Activated effector memory CD4-positive, alpha-beta T cell treated with anti-CD3 and anti-CD28 coated beads, Interleukin-2, amount 50 U/mL, for 16 hours (primary cell): ENCODE measurements at places on chromosomes 3 and 15.

GRCh38 chr3:39272191-39272590 lies 7.6 kb downstream of the CX3CR1 start:
- no peak for DNase-seq

- DNase-seq = no peak
Measured at GRCh38 chr3:63353383-63353782, 75.3 kb downstream of the SYNPR start.

- no peak for DNase-seq
Measured at GRCh38 chr15:62455441-62455921, 290.4 kb upstream of the C2CD4B start.

DNA sequence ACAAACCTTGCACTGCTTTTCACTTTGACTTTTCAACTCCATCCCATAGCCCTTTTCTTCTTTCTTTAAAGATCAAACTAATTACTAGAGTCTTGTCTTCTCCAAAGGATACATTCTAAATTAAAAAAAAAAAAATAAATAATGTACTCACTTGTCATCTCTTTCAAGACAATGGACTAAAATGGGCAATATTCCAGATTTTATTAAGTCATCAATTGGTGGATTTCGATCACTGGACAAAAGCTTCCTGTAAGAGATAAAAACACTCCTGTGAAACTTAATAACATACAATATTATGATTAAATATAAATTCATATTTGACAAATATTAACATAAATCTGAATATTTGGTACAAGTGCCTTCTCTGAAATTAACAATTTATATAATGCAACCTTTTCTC lies 34.1 kb downstream of the KPNA4 start:
- DNase-seq = no peak

GRCh38 chr15:89090791-89091626 lies 2.8 kb downstream of the ABHD2 start:
- peak; percentile 81 for DNase-seq

DNA sequence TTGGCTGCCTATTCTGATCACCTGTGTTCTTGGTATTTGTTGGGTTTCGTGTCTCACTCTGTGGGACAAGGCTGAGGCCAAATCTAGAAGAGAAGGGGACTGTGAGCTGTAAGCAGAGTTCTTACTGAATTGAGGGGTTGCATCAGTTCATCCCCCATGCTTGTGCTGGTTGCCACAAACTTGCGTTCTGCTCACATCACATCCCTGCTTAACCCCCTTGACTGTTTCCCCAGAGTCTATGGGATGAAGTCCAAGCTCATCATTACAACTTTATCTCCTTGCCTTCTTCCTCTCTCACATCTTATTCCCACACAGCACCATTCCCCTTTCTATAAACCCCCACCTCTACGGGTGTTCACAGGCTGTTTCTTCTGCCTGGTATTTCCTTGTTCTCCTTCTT lies 143.8 kb upstream of the ABHD17C start:
- no peak for DNase-seq

DNA sequence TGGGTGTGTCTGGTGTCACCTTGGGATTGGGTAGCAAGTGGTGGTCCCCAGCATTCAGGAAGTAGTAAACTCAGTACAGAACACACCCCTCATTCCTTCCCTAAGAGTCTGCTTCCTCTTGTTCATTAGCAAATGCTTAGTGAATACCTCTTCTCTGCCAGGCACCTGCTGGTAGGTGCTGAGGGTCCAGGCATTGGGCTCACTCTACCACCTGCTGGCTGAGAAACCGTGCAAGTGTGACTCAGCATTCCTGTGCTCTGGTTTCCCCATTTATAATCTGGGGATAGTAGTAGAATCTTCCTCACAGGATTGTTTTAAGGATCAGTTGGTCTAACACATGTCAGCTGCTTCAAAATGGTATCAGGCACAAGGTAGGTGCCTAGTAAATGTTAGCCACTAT lies 4.8 kb downstream of the SHF start:
- DNase-seq = peak; percentile 55

- no peak for DNase-seq
Measured at GRCh38 chr15:95025924-95026728, 794.8 kb downstream of the MCTP2 start.

DNA sequence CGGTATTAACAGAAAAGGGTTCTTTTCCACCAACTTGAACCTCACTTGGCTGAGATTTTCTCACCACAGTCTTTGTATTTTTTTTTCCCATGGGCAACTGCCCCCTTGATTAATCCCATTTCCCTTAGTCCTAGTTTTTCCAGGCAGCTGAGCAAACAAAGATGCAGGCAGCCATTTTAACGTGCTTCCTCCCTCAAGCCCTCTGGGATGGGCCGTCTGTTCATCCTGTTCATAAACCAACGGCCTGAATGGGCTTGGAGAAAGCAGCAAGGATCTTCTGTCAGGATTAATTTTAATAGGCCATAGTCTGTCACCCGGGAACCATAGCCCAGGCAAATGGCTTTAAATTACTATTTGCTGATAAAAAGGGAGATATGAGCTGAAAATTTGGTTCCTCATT lies 10.4 kb upstream of the POLR2M start:
- DNase-seq = no peak

- DNase-seq = no peak
Measured at GRCh38 chr3:7682822-7683229, 818.8 kb upstream of the LMCD1 start.

GRCh38 chr3:194176274-194176991 lies 40.5 kb downstream of the HES1 start:
- no peak for DNase-seq

- no peak for DNase-seq
Measured at GRCh38 chr3:151265166-151265565, 13.2 kb downstream of the P2RY14 start.
